Stimulated activated CD4-positive, alpha-beta T cell treated with anti-CD3 and anti-CD28 coated beads, Interleukin-1b, Interleukin-23, amount 100 ng/mL, for 1 hour (primary cell): ENCODE measurements at places on chromosomes 2 and 18.

DNA sequence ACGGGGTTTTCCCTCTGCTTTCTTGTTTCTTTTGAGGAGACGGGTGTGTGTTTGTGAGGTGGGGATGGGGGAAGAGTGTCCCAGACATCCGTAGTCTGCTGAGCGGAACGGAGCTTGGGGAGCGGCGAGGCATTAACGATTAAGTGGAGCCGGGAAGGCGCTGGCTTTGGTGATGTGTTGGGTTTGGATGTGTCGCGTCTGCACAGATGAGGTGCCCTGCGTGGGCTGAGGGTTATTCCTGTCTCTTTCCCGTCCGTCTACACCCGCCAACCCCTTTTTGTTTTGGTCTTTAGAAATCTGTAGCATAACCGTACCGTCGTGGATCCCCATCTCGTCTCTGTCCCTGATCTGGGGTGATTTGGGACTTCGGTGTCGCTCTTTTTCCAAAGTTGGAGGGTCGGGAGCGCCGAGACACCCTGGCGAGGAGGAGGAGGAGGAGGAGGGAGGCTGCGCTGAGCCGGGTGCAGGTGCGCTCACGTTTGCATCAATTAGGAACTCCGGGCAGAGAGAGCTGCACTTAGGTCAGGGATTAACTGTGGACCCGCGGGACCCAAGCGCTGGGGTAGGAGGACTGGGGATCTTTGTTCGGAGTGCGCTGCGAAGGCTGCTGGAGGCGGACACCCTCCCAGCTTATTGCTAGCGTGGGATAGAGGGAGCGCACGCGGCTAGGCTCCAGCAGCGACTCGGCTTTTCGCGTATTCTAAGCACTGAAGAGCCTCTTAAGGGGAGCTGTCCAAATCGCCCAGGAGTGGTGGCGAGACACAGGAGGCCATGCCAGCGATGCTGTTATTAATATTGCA is 720.3 kb downstream of the DPP10 start:
- DNase-seq = no peak

GRCh38 chr2:231411237-231411636 is 15.7 kb downstream of the B3GNT7 start:
- DNase-seq = no peak

DNA sequence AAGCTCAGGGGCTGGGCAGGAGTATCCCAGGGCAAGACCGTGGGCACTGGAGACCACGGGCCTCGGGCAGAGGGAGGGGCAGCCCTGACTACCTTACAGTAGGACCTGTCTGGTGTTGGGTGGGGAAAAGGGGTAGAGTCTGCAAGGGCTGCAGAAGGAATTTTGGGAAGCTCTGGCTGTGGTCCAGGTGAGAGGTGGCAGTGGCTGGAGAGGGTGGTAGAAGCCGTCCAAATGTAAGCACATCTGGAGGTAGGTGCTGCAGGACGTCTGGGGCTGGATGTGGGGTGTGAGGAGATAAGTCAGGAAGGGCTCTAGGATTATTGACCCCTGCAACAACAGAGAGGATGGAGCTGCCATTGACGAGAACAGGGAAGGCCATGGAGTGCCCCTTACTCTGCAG is 486.7 kb downstream of the EIPR1 start:
- no peak for DNase-seq

GRCh38 chr2:184187421-184187971 is 410.8 kb upstream of the ZNF804A start:
- DNase-seq = no peak

DNA sequence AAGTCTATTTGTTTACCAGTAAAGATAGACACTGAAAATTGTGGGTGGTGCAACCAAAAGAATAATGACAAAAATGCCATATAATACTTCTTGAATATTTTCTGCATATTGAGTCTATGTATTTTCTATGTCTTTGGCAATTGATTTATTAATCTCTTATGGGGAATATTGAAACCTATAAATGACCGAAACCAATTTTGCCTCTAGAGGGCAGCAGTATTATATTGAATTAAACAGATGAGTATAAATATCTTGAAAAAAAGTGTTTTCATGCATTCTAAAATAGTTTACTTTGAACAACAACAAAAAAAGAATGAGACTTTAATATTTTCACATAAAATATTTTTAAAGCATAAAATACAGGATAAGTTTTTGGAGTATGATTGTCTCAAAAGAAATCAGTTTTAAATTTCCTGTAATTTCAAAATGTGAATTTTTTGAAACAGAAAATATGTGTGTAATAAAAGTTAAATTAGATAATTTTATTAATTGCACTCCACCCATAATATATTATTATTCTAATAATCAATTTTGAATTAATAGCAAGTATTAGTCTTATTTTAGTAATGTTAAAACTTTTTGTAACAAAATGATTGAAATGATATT is 49.9 kb upstream of the CALCRL start:
- DNase-seq = no peak

GRCh38 chr2:85903849-85904248 is 15.1 kb upstream of the ST3GAL5 start:
- no peak for DNase-seq
